ENCODE measurements at places on chromosomes 3 and 15.

DNA sequence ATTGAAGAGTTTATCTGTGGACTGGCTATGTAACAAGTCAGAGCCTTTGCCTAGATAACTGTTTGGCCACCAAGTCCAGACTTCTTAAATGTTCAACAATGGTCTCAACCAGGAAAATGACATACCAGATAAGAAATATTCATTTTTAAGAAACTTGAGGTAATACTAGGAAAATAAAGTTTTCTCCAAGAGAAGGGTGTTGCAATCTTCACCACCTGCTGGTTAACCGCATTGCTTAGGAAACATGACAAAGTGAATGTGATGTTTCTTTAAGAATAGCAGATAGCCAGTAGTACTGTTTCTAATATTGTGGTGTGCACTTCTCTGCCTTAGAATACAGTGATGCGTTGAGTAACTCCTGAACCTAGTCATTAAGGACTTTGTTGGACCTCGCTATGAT lies 321.5 kb upstream of the CADM2 start:
- no peak for DNase-seq

GRCh38 chr3:72595927-72596610 lies 252.2 kb downstream of the SHQ1 start:
- no peak for DNase-seq

DNA sequence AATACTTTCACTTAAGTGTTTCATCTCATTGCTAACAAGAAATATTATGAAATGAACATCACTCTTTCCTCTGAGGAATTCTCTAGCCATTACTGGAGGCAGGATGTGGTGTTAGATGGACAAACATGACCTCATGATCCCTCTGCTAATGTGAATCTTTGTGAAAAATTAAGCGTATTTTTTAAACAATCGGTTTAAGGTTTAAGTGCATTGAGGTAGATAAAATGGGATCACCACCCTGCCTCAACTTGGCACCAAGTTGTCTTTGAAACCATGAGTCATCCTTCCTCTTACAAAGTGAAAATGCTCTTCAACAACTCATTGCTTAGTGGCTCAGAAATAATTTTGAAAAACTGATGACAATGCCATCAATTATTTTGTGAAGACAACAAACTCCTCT lies 76.0 kb upstream of the DCBLD2 start:
- DNase-seq = no peak

DNA sequence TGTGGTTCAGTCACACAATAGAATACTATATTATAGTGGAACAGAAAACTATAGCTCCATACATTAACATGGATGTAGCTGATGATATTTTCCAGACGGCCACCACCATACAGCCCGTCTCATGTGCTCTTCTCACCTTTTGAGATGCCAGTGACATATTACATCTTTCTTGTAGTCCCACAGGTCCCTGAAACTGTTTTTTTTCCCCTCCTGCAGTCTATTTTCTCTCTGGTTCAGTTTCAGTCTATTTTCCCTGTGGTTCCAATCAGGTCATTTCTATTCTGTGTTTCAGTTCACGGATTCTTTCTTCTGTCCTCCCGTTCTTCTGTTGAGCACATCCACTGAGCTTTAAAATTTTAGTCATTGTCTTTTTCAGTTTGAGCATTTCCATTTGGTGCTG lies 72.2 kb downstream of the PPCDC start:
- DNase-seq = no peak

GRCh38 chr3:41612853-41613252 lies 349.1 kb downstream of the ULK4 start:
- DNase-seq = no peak

DNA sequence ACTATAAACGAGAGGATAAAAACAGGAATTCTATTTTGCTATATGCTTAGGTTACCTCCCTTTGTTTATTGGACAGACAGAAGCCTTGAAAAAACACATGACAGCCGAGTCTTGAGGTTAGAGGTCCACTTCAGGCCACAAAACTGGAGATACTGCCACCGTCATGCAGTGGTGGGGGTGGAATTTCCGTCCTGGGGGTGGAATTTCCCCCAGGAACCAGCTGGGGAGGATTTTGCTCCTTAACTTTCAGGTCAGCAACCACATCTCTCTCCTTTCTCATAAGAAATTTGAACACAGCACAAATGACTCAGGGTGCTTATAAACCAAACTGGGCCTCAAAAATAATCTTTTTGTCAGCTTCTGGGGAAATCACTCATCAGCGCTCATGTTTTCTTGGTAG lies 545.8 kb upstream of the ADAMTS9 start:
- no peak for DNase-seq

- DNase-seq = no peak
Observed at GRCh38 chr3:181622365-181622764, 89.4 kb upstream of the SOX2 start.

- no peak for DNase-seq
Observed at GRCh38 chr3:24487325-24488262, 7.1 kb downstream of the THRB start.

DNA sequence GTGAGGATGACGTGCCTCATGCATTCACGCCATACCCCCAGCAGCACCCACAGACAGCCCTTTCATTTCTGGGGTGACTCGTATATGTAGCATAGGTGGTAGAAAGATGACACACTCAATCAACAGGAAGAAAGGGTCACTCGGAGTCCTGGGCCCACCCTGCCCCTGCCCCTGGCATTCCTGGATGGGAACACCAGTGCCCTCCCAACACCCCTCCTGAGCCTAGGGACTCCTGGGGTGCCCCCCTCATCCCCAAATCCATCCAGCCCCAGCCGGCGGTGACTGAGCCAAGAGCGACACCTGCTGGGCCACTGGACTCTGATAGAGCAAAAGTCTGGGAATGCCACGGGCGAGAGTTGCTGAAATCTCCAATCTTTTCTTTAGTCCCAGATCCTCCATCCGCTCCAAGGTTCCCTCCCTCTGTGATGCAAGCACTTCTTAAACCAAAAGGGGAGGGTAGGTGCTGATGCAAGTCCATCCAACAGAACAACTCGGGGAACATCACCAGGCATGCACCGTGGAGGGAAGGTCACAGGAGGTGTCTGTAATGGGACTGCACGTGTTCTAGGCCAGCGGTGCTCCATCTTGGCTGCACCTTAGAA lies 31.1 kb downstream of the ACAN start:
- no peak for DNase-seq

DNA sequence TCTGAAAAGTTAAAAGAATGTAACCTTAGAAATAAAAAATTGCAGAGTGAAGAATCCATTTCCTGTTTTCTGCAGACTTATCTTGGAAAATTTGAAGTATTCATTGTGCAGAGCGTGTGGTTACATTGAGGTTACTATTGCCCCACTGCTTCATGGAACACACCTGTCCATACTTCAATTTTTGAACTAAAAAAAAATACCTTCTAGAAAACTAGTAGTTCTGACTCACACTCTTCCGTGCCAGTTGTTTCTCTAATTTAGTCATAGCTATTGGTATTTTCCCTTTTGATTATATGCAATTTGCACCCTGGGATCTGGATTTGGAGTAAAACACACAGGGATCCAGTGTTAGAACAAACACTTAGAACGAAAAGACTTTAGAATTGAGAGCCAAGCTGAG lies 111.8 kb upstream of the LYSMD4 start:
- DNase-seq = no peak

DNA sequence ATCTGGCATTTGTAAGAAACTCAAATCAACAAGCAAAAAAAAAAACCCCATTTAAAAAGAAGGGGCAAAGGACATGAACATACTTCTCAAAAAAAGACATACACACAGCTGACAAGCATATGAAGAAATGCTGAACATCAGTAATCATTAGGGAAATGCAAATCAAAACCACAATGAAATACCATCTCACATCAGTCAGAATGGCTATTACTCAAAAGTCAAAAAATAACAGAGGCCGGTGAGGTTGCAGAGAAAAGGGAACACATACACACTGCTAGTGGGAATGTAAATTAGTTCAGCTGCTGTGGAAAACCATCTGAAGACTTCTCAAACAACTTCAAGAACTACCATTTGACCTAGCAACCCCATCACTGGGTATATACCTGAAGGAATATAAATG lies 199.4 kb upstream of the THBS1 start:
- no peak for DNase-seq

GRCh38 chr15:51090753-51091152 lies 4.0 kb downstream of the TNFAIP8L3 start:
- no peak for DNase-seq

- DNase-seq = no peak
Observed at GRCh38 chr3:196757876-196758739, 18.5 kb downstream of the PAK2 start.

DNA sequence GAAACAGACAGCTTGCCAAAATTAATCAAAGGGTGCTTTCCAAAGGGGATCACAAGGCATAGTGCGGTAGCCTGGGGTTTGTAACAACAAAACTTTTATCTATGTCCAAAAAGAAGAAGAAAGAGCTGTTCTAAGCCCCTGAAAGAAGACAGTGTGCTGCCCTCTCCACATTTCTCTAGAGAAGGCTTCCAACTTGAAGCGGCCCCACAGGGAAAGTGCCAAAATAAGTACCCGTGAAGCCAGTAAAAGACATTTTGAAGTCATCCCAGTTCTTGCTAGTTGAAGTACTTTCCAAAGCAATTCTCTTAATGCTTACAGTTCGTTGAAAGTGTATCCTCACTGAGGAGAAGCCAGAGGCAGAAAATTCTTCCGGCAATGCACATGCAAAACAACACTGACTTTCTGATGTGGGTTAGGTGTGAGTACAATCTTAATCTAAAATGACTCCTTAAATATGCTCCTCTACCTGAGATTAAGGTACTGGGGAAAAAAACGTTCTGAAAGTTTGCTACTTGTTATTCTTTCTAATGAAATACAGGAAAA lies 21.3 kb downstream of the GPR15 start:
- no peak for DNase-seq

GRCh38 chr15:74291101-74292071 lies 55.3 kb downstream of the CCDC33 start:
- peak; percentile 95 for DNase-seq

GRCh38 chr3:74347563-74348268 lies 266.7 kb downstream of the CNTN3 start:
- DNase-seq = no peak

- no peak for DNase-seq
Observed at GRCh38 chr3:108098003-108098370, 7.2 kb upstream of the CD47 start.

DNA sequence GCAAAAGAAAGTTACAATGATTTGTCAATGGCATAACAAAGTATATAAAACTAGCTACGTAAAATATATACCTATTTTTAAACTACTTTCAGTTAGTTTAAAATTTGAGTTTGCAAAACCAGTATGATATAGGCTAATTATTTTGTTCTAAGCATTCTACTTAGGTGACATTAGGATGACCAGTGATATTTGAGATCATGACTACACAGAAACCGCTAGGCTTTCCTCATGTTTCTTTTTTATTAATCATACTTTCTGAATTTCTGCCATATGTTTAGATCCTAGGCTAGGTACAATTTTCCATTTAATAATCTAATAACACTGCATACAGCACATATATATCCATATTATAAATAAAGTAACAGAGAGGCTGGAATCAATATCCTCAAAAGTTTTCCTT lies 52.4 kb upstream of the XRN1 start:
- no peak for DNase-seq

DNA sequence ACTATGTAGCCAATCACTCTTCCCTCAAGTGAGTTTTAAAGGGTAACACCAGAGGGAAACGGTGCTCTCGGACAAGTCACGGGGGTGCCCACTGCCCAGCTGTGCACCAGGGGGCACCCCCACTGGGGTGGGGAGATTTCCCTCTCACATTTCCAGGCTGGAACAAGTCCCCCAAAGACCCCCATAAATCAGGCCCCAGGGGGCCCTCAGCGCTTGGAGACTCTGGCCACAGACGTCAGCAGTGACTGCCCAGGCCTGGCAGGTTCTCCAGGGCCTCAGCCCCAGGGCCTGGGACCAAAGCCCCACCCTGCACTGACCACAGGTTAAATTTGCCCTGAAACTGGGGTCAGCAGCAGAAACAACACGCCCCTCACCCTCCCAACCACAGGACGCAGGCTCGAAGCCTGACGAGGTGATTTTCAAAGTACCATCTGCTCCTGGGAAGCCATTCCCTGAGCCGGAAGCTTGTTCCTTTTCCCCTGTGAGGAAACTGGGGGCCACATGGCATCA lies 17.0 kb downstream of the XXYLT1 start:
- DNase-seq = no peak

DNA sequence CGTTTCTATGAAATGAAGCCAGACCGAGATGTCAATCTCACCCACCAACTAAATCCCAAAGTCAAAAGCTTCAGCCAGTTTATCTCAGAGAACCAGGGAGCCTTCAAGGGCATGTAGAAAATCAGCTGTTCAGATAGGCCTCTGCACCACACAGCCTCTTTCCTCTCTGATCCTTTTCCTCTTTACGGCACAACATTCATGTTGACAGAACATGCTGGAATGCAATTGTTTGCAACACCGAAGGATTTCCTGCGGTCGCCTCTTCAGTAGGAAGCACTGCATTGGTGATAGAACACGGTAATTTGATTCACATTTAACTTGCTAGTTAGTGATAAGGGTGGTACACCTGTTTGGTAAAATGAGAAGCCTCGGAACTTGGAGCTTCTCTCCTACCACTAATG lies 41.9 kb upstream of the TRA2B start:
- no peak for DNase-seq

DNA sequence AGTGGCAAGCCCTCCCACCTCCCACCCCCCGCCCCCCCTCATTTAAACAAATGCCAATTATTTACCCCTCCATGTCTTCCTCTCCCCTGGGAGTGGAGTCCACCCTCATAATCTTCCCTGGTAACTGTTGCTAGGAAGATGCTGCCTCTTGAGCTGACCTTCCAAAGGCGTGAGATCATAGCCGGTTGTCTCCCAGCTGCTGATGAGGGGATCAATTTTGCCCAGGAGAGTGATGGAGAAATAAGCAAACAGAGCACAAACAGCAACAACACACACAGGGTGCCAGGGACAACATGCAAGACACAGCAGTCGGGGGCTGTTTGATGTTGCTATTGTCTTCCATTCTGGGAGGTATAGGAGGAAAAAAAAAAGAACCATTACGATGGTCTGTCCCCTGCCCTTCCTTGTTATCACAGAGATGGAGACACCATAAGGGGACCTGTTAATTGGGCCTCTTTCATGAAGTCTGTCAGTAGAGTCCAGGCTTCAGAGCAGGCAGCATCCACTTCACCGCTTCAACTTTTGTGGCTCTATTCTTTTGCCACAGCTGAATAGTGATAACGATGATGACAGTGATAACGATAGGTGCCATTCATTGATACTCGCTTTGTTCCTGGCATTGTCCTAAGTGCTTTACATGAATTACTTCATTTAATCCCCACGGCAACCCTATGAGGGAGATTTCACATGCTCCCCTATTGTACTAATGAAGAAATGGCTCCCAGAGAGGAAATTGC lies 76.9 kb upstream of the RGMA start:
- DNase-seq = no peak

Data from NCI-H1436 treated with DMSO at 0.1 percent for 48 hours (cell line).